ENCODE measurements at places on chromosomes 1 and 21.

DNA sequence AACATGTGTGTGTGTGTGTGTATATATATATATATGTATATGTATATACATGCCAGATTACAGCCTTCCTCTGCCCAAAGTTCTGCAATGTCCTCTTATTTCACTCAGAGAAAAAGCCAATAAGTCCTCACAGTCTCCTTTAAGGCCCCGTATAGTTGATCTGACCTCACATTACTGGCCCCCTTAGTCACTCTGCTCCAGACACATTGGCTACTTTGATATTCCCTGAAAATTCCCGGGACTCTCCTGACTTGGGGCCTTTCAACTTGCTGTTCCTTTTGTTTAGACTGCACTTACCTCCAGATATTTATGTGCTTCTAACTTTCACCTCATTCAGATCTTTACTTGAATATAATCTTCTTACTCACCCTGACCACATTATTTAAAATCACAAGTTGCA is 4.2 kb upstream of the BSDC1 start:
- ATAC-seq, result no peak

GRCh38 chr1:115977499-115978258 is 1.4 kb downstream of the SLC22A15 start:
- no peak for ATAC-seq

DNA sequence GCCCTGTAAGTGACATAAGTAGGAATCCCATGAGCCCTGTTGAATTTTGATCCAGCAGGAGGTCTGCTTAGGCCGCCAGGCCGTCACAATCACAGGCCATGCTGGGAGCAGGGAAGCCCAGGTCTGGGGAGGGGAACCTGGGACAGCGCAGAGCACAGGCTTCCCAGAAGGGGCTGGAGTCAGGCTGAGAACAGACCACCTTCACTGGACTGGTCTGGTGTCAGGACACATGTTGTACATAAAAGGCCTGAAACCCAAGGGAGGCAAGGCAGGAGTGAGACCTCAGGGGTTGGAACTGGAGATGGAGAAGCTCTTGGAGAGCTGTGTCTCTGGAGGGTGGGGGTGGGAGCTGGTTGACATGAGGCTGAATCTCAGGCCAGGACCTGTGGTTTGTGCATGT is 63.3 kb upstream of the ARTN start:
- ATAC-seq, result no peak

DNA sequence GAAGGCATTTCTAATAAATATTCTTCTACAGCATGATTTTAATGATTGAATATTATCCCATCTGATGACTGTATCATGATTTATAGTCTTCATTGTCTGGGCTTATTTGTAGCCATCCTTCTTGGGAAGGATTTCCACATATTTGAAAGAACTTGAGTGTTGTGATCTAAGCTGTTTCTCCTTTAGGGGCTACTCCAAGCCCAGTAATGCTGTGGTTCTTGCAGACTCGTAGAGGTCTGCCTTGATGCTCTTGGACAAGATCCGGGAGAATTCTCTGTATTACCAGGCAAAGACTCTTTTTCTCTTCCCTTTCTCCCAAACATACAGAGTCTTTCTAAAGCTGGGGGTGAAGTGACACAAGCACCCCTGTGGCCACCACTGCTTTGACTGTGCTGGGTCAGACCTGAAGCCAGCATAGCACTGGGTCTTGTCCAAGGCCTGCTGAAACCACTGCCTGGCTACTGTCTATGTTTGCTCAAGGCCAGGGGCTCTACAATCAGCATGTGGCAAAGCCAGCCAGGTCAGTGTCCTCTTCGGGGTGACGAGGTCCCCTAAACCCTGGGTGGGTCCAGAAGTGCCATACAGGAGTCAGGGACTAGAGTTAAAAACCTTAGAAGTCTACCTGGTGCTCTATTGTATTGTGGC is 107.4 kb downstream of the GIPC2 start:
- no peak for ATAC-seq

GRCh38 chr1:65979136-65980044 is 186.7 kb downstream of the PDE4B start:
- no peak for ATAC-seq

DNA sequence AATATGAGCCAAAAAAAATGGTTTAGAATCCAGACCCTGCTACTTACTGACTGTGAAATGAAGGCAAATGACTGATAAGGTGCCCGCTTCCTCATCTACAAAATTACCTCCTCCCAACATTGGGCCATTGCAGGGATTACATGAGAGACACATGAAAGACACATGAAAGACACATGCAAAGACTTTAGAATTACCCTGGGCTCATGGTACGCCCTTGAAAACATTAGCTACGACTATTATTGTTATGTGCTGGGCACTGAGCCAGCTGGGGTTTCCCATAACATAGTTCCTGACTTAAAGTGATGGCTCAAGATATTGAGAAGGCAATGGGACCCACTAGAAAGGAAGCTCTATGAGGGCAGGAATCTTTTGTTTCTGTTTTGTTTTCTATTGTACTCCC is 43.7 kb upstream of the KANK4 start:
- ATAC-seq, result no peak

DNA sequence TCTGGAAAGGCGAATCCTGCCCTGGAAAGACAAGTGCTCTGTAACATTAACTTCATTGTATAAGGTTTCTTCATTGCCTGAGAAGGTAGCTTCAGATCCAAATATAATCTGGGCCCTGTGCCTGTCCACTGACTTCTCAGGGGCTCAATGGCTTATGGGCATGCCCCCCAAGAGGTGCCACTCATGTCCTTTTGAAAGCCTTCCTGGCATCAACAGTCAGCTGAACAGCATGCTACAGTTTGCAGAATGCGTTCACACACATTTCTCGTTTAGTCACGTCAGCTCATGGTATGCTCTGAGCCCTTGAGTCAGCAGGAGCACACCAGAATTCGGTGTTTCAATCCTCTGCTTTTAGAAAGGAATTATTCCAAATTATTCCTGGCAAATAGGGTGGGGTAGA is 23.8 kb downstream of the TMCC2 start:
- ATAC-seq, result no peak

- peak; percentile 49 for ATAC-seq
Measured at GRCh38 chr1:246587606-246588005, 21.4 kb downstream of the CNST start.

- peak; percentile 52 for ATAC-seq
Measured at GRCh38 chr1:27940297-27940696, 5.5 kb downstream of the SMPDL3B start.

- no peak for ATAC-seq
Measured at GRCh38 chr1:178664278-178664677, 60.8 kb upstream of the RALGPS2 start.

DNA sequence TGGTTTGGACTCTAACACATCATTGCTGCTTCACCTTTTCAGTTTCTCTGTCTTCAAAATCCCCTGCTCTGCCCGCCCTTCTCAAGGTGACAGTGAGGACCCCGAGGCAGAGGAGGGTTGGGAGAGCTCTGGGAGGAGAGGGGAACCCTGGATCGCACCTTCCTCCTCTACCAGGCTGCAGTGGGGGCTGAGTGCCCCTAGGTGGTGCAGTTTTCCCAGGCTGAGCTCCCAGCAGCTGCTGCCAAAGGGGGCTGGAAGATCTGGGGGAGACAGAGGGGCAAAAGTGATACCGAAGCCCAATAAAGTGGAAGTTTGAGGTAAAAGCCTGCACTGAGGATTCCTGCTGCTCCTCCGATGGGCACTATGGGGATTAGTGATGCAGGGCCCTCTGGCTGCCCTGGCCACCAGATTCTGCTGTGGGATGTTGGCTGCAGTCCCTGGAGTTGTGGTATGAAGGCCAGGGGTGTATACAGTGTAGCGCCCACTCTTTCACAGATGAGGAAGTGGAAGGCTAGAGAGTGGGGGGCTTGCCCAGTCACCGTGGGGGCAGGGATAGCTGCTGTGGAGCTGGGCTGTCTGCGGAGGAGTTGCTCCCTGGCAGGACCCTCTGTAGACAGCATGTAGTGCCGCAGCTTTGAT is 40.7 kb upstream of the SCMH1 start:
- peak; percentile 88 for ATAC-seq

- 0 out of 3 replicates have a peak, but pooled peaks have one; percentile 8 for ATAC-seq
Measured at GRCh38 chr1:95021805-95022643, 50.7 kb downstream of the ALG14 start.

- no peak for ATAC-seq
Measured at GRCh38 chr1:94178901-94179300, 58.0 kb upstream of the ABCA4 start.

DNA sequence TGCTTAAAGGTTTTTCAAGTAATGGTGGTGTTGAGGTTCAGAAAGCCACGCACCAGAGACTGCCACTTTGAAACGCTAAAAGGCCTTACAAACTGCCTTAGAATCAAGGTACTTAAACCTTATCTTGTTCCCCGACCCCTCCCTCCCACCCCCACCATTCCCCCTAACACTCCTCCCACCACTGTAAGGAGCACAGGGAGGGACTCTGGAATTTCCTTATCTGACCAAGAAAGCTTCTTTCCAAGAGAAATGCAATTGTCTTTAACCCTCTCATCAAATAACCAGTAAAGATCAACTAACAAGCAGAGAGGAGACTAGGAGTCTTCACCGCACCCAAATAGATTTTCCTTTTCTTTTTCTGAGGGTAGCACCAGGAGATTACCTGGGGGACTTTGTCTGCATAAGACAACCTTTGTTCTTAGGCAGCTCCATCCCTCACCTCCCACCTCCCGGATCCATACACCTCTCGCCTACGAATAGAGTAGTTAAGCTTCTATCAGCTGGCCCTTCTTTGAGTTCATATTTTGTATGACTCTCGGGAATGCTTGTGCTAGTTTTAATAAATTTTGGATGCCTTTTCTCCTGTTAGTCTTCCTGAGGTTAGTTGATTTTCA is 137.7 kb upstream of the ADGRL2 start:
- no peak for ATAC-seq

GRCh38 chr1:210377731-210378333 is 49.1 kb downstream of the HHAT start:
- ATAC-seq, result peak; percentile 29

DNA sequence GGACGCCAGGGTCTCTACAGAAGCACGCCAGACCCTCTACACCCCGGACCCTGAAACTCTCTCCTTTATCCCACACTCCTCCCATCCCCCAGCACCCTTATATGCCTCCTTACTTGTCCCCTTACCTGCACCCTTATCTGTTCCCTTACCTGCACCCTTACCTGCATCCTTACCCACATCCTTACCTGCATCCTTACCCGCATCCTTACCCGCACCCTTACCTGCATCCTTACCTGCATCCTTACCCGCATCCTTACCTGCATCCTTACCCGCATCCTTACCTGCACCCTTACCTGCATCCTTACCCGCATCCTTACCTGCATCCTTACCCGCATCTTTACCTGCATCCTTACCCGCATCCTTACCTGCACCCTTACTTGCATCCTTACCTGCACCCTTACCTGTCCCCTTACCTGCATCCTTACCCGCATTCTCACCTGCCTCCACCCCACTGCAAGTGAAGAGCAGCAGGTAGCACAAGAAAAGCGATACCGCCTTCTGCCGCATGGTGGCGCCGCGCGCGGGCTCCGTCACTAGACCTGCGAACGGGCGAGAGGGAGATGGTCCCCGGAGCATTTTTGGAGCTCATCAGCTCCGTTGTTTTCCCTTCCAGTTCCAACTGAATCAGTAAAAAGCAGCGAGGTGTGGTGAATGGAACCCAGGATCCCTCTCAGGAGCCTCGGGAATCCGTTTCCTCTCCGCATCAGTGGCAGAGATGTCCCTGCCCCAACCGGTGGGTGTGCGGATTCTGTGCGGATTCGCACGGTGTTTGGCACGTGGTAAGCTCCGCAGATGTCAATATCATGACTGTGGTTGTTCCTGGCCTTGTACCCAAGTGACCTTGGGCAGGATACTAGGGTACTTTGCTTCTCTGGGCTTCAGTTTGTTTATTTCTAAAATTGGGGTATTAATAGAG is 2.9 kb downstream of the IFI6 start:
- ATAC-seq, result peak; percentile 32

- ATAC-seq, result peak; percentile 99
Measured at GRCh38 chr21:39125752-39126485, 57.3 kb downstream of the PSMG1 start.

GRCh38 chr21:42597487-42598158 is 55.8 kb upstream of the PDE9A start:
- ATAC-seq, result no peak

DNA sequence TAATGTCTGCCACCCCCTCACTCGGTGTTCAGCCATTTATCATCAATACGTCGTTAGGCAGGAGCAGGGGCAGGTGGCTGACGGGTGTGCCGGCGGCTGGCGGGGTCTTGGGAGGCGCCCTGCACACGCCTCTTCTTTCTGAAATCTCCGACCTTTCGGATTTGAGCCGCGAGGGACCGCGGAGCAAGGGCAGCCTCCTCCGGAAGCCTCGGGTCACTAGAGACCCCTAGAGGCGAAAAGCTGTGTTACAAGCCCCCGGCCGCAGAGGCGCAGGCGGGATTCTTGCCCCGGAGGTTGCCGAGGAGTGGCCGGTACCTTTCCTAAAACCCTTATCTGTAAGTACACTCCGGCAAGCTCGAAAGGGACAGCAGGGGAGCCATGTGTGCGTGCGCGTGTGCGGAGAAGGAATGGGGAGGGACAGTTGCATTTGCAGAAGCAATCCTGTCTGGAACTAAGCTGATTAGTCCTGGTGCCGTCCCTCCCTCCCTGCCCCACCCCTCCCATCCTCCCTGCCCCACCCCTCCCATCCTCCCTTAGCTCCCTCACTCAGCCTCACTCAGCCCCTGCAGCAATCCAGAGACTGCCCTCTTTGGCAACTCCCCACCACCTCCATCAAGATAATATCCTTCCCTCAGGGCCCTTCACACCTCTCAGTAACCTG is 11.0 kb downstream of the BRINP2 start:
- peak; percentile 96 for ATAC-seq

DNA sequence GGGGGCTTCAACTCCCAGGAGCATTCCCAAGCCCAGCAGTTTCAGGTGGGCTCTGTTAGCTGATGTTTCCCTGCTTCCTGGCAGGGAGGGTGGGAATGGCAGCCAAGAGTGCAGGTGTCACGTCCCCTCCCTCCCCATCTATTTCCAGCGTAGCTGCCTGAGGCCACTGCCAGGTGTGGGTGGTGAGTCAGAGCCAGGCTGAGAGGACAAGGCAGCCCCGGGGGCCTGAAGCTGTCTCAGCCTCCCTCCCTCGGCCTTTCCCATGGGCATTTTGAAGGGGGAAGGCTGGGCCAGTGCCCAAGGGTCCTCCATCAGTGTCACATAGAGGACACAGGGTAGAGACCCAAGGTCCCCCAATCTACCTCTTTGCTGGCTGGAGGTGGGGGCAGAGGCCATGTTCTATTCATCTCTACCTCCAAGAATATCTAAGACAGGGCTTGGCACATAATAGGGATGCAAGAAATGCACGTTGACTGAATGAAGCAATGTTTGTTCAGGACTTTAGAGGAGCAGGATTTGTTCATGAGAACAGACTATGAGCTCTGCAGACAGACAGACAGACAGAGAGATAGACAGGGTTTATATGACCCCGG is 34.4 kb upstream of the ID3 start:
- ATAC-seq, result no peak

GRCh38 chr1:234597894-234598293 is 12.1 kb downstream of the IRF2BP2 start:
- ATAC-seq, result no peak

DNA sequence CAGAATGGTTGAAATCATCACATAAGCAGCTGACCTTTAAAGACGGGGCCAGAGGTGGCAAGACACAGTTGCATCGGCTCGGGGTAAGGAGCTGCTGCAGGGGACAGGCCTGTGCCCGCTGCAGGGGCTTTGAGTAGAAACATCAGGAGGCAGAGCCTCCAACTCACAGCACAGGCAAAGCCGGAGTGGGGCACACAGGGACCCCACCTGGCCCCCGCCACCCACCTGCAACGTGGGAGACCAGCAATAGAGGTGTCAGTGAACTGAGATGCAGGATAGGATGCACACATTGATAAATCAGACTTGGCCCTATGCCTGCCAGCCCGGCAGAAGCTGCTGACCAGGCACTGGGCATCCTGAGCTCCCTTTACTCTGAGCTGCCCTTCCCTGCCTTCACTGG is 257.2 kb downstream of the NPHP4 start:
- ATAC-seq, result no peak

GRCh38 chr1:56227886-56228285 is 351.5 kb downstream of the PLPP3 start:
- no peak for ATAC-seq
